ENCODE measurements at places on chromosomes 1 and 21.

GRCh38 chr1:170893655-170894297, 41.6 kb upstream of the MROH9 start:
- DNase-seq, result no peak

DNA sequence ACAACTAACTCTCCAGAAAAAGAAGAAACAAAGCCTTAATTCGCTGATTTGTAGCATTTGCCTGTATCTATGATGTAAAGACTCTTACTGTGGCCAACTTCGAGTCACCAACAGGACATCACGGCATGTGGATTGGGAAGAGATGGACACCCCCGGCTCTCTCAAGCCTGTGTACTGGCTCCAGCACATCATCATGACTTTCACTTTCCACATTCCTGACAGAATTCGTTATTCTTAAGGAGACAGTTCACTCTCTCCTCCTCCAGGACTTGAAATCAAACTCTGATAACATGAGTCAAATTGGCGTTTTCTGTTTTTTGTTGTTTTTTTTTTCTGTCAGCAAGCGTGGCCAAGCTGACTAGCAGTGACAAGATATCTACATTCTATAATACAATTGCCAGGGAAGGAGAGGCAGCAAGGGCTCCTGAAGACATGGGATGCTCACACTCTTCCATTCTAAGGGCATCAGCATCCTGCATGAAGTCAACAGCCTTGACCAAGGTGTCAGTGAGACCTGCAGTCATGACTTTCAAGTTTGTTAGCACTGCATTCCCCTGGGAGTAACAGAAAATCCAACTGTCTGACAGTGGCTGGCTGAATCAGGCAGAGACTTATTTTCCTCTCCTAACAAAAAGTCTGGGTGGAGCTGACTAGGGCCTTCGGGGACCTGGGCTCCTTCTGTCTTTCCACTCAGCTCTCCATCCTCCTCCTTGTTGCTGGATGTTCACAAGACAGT, 13.3 kb upstream of the TRAF3IP3 start:
- DNase-seq, result no peak

- DNase-seq, result no peak
These were observed 211.1 kb upstream of the C21orf91 start for GRCh38 chr21:18030248-18030647.

- no peak for DNase-seq
These were observed 14.2 kb upstream of the KANK4 start for GRCh38 chr1:62333441-62333840.

GRCh38 chr21:26087223-26087918, 83.2 kb downstream of the APP start:
- DNase-seq, result no peak

DNA sequence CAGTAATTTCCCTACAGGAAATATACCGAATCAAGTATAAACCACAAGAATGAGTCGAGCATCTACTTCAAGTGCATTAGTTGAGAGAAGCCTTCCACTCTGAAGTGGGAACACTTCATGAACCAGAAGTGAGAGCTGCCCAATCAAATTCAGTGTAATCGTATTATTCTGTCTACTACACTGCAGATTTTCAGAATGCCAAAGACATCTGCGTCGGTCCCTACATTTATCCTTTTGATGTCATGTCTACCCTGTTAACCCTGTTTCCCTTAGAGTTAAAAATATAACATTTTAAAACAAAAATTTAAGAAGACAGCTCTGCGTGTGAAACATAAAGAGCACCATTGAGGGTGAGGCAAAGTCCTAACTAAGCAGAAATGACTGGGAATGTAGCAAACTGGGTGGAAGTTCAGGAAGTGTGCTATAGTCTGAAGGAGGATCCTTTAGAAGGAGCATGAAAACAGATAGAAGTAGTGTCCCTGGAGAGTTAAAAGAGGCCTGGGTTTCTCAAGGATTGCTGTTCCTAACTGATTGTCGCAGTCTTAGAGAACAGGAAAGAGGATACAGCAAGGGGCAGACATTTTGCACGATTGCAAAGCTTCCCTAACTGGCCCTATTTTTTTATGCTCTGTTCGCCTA, 291.2 kb downstream of the PTPRC start:
- DNase-seq, result no peak

DNA sequence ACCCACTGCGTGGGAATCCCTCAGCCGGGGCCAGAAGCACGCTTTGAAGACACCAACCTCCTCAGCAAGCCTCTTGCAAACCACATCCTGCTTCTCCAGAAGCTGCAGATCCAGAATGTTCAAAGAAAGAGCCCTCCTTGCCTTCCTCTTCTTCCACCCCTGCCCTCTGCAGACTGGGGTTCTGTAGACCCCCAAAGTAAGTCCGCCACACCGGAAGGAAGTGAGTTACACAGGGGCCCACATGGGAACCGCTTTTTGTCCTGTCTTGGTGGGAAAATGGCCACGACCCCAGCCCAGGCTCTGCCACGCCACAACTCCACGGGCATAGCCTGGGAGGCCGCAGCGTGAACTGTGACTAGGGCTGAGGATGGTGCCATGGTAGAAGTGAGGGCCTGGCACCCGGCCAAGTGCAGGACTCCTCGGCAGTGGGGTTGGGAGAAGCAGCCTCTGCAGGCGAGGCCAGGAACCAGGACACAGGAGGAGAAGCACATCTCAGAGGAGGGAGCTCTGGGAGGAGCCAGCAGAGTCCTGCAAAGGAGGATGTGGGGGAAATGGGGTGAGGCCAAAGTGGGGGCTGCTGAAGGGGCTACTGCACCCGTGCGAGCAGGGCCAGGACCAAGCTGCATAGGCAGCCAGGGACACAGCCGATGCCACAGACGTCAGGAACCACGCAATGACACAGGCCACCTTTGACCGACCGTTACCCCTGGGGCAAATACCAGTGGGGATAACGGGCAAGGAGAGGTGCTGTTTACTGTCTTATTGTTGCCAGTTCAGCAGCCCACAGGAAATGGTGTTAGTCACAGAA, 30.9 kb downstream of the PDE9A start:
- peak; percentile 14 for DNase-seq

DNA sequence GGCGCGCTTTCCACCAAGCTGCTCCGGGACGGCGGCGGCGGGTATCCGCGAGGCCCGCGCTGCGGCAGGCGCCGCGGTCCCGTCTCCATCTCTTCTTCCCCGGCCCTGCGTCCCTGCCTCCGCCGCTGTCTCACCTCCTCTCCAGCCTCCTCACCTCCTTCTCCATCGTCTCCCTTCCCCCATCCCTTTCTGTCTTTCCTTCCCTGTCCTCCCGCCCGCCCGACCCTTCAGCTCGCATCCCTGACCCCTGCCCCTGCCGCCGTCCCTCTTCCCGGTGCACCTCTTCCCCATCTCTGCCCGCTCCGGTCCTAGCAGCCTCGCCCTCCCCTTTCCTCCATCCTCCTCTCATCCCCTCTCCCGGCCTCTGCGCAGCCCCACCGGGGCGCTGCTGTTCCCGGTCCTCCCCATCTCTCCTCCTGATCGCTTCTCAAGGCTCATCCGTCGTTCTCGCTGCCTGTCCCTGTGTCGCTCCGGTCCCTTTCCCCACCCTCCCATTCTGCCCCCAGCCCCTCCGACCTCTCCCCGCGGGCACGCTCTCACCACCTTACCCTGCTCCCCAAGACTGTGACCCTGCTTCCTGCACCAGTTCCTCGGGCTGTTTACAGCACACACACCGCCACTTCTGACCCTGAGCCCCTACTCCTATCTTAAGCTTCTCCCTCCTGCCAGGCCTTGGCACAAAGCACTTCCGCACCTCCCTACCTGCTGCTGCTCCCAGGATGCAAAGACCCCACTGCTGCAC, 760 bp upstream of the NPHP4 start:
- DNase-seq, result no peak

GRCh38 chr1:82319546-82319945, 518.8 kb downstream of the ADGRL2 start:
- no peak for DNase-seq

DNA sequence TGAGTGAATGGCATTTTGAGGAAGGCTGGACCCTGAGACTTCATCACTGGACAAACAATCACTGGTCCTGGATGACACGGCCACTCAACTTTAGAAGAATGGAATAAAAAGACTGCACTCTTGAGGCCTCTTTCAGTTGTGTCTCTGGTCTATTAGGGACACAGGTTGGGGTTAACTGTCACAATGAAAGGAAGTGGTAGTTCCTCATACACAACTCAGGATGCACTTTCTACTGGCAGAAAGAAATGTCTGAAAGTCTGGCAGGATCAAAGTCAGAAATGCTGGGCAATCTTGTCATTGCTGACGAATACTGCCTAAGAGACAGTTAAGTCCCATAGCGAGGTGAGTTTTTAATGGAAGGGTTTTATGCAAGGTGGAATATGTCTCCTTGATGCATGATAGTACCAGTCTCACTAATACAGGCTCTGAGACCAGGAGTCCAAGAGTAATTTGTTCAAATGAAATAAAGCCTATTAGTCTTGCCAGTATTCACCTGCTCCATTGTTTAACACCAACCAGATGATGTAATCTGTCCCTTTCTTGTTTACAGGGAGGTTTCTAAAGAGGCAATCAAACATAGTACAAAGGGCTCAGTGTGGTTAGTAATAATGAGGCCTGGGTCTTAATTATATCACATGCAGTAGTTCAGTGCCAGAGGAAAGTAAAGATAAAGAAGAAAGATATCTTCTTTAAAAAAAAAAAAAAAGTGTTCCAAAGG, 11.2 kb upstream of the RRP15 start:
- DNase-seq, result no peak

DNA sequence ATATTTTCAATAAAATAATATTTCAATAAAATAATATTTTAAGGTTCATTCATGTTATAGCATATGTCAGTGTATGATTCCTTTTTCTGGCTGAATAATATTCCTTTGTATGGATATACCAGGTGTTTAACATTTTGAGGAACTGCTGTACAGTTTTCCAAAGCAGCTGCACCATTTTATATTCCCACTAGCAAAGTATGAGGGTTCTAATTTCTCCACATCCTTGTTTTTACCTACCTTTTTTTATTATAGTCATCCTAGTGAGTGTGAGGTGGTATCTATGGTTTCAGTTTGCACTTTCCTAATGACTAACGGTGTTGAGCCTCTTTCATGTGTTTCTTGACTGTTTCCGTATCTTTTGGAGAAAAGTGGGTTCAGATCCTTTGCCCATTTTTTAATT, 5.2 kb downstream of the DEGS1 start:
- DNase-seq, result no peak

DNA sequence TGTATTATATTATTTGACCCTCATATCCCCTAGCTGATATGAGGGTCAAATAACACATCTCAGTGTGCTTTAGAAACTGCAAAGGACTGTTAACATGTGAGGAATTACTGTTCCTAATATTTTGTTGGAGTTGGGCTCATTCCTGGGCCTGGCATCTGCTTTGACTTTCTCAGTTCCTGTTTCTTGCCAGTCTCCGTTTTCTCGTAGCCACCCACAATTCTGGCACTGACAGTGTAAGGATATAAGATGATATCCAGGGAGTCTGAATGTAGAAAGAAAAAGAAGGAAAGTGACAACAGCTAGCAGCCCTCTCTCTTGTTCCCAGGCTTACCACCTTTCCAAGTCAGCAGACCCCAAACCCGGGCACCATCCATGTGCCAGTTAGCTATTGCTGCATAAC, 54.4 kb upstream of the SCMH1 start:
- DNase-seq, result no peak

- no peak for DNase-seq
These were observed 16.6 kb downstream of the ATP1A4 start for GRCh38 chr1:160168016-160168415.

DNA sequence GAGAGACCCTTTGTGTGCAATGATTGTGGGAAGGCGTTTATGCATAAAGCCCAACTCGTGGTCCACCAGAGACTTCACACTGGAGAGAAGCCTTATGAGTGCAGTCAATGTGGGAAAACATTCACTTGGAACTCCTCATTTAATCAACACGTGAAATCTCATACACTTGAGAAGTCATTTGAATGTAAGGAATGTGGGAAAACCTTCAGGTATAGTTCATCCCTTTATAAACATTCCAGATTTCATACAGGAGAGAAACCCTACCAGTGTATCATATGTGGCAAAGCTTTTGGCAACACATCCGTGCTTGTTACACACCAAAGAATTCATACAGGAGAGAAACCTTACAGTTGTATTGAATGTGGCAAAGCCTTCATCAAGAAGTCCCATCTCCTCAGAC, 15.5 kb downstream of the ZNF684 start:
- no peak for DNase-seq

GRCh38 chr1:162144853-162145252, 75.4 kb downstream of the NOS1AP start:
- no peak for DNase-seq

DNA sequence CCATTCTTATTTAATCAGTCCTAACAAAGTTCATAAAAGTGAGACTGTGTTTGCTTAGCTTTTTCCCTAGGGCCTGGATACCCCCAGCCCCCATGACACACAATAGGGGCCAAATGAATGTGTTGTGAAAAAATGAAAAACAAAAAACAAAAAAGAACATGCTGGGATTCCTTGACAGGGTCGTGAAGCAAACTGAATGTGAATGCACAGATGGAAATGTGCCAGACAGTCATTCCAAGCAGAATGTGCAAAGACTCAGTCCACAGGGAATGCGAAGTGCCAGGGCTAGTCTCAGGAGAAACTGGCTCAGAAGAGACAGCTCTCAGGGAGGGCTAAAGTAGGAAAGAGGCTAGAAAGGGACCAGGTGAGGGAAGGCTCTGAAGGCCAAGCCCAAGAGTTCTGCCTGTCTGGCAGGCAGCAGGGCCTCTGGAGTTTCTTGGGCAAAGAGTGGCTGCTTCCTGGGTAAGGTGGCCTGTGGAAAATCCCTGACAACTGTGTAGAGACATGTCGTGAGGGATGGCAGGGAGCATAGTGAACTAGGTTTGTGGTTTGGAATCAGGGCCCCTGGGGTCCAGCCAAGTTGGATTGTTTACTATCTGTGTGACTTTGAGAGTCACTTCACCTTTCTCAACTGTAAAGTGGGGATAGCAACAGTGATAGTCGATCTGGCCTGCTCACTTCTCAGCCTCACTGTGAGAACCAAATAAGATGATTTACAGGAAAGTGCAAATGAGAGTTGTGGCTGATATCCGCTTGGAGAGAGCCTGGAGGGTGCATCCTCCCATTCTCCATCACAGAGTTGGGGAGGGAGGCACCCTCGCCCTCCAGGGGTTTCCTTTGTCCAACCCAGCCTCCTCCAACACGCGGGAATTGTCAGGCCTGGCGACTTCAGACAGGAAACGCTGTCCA, 1.2 kb upstream of the ADAM15 start:
- DNase-seq, result no peak

- DNase-seq, result no peak
These were observed 289.4 kb upstream of the ADGRL4 start for GRCh38 chr1:79295967-79296366.

GRCh38 chr1:183719289-183719688, 66.2 kb upstream of the APOBEC4 start:
- DNase-seq, result no peak

DNA sequence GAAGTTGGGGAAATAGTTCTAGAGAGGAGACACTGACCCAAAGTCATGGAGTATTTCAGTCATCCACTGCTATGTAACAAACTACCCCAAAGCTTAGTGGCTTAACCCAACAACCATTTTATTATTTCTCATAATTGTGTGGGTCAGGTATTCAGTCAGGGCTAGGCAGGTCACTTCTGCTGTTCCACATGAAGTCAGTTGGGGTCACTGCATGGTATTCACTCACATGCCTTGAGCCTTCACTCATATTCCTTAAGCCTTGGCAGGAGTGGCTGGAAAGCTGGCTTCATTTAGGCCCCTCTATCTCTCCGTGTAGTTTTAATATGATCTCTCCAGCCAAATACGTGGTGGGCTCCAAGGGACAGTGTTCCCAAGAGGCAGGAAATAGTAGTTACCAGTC, 17.5 kb upstream of the RNF11 start:
- no peak for DNase-seq
